ENCODE measurements at places on chromosomes 1 and 21.

DNA sequence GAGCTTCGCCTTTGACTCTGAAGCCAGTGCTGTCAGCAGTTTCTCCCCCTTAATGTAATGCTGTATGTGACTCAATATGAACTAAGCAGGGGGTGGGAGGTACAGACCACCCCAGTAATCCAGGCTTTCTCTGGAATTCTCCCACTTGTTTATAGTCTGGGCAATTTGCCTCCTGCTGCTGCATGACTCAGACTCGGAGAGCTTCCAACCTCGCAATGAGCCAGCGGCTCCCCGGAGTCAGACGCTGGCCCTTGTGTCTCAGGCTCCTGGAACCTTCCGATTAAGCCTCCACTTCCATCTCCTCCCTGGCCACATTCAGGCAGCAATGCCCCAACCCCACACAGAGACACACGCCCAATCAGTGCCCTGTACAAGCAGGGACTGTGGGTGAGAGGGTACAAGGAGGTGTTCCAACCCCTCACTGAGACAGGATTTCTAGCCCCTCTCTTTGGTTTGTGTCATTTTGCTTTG, 471.7 kb upstream of the VAMP3 start:
- no peak for DNase-seq

DNA sequence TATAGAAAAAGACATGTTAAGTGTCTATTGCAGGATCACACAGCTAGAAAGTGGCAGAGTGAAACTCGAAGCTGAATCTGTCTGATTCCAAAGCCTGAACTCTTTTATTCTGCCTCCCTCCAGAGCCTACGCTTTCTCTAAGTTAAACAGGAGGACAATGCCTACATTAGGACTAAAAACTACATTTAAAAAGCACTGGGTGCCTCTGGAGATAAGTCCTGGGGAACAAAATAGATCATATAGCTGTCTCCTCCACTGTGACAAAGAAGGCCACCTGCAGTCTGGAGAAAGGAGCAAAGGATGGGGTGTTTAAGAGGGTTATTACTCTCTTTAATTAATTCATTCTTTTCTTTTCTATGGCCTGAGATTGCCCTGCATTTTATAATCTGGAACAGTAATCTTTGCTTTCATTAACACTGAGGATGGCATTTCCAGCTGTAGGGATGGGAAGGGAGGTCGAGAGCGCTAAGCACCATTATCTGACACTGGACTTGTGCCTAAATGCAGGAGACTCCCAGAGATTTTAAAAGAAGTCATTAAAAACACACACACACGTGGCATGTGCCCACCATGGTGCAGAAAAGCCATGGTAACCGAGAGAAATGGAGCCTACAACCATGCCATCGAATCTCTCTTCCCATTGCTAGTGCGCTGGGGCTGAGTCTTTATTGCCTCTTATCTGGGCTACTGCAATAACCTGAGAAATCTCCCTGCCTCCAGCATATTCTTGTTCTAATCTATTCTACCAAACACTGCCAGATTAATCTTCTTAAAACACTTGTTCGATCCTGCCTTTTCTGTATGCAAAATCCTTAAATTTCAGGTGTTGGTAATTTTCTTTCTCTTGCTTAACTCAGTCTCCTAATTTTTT, 92.2 kb downstream of the PLXNA2 start:
- no peak for DNase-seq

GRCh38 chr1:115299266-115299665, 38.8 kb downstream of the NGF start:
- no peak for DNase-seq

DNA sequence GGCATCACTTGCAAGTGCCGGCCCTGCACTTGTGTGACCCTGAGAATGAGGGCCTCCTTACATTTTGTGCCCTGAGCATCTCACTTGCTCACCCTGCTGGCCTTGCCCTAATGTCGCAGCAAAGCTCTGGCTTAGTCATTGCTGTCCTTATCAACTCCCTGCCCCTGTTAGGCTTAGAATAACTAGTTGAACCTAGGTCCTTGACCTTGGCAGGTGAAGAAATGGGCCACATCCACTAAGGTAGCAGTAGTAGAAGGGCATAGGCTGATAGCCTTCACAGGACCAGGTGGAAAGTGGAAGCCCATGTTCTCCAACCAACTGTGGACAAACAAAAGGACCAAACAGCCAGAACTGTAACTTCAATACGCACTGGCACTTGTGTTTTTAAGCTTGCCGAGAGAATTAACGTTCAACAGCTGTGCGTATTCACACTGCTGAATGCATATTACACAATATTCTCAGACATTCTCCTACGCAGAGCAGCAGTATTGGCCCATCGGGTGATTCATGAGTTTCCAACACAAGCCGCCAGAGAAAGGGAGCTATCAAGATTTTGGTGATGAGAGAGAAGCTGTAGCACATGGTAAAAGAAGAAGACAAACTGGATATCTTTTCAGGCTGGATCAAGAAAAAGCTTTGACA, 27.7 kb upstream of the PTGFRN start:
- DNase-seq = no peak

DNA sequence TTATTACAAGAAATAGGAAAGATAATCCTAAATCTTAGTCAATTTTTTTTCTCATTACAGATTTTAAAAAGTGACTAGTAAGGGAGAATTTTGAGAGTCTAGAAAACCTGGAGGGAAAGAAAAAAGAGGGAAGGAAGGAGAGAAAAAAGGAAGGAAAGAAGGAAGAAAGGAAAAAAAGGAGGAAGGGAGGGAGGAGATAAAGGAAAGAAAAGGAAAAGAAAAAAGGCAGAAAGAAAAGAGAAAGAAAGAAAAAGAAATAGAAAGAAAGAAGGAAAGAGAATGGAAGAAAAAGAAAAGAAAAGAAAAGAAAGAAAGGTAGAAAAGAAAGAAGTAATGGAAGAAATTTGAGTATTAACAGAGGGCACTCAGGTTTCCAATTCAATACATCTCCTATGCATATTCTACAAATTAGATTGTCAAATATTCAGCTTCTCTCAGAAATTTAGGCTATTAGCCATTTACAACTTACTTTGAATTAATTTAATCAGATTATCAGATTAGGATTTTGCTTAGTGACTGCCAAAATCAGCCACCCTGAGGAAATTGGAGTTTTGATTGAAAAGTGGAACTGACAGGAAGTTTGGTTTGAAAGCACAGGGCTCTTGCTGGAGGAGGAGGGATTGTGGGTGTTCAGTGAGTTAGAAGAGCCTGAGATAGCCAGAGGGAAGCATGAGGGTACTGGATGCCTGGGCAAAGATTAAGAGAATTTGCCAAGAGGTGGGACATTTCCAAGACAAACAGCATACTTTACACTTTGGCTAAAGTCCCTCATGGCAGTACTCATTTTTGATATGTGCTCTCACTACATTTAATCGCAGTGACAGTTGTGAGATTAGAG, 677.8 kb downstream of the USP25 start:
- DNase-seq = no peak

DNA sequence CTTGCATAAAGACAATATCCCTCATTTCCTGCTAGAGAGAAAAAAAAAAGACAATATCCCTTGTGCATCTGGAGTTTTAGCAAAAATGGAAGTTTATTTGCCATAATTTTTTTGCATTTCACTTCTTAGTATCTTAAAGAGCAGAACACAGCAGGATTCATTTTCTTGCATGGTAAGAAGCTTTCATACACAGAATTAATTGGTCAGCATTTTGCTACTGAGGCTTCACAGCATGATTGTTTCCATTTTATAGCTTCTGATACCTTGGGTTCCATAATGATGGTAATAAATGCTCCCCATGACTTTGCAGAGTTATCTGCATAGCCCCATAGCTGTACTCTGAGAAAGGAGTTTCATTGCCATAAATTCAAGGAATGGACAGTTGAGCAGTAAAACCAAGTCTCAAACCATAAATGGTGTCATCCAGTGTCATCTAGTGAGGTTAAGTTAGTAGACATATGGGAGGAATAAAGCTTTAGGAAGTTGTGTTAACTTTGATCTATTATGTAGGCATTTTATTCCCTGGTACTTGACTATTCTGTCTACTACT, 88.8 kb upstream of the PLD5 start:
- no peak for DNase-seq

DNA sequence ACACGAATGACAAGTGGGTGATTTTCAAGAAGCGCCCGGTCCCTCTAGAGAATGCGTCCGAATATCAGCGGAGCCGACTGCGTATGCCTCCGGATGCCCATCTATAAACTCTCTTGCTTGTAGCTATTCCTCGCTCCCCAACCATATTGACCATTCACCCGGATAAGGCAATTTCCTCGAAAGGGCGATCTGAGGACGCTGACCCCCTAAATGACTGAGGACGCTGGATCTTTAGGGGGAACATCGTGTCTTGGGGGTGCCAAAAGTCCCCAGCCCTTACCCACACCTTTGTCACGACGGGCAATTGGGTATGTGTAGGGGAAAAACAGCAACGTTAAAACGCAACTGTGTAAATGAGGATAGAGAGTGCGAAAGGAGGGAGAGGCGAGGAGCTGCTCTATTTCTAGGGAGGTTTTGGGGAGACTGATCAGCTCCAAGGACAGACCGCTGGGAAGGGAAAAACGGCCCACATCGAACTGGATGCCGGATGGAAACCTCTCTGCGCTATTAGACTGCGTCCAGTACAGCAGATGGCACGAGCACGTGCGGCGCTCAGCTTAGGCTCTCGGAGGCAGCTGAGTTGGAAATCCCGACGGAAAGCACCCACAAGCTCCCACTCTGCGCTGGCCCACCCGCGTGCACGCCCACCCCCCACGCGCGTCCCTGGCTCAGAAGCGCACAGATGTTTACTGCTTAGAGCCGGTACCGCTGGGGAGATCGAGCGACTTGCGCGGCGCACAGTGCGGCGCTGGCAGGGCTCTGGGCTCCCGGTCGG, 2.9 kb upstream of the PRRX1 start:
- no peak for DNase-seq

DNA sequence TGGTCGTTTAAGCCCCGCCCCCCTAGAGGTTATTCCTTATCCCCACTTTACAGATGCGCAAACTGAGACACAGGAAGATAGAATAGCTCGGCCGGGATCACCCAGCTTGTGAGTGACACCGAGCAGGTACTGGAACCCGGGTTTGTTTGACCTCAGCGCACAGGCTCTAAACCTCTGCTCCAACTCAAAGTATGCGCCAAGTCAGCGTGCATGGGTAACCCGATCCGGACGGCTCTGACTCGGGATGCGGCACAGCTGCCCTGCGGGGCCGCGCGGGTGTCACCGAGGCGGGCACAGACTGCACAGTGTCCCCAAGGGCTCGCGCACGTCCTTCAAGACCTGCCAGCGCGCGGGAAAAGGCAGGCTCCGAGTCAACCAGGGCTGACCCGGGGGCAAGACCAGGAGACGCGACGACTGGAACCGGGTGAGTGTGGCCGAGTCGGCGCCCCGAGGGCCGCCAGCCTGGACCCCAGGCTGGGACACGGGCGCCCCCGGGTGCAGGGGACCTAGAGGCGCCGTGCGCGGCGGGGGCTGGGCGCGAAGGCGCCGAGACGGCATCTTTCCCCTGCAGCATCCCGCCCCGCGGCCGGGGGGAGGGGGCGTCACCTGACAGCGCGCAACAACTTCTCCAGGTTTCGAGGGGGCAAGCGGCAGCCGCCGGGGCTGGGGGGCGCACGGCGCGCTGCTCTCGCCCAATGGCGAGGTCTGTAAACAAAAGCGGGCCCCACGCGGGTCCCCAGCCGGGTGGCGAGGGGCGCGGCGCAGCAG, 101.9 kb upstream of the SOD1 start:
- peak; percentile 12 for DNase-seq

GRCh38 chr1:188782220-188782841, 1695.3 kb downstream of the BRINP3 start:
- no peak for DNase-seq

DNA sequence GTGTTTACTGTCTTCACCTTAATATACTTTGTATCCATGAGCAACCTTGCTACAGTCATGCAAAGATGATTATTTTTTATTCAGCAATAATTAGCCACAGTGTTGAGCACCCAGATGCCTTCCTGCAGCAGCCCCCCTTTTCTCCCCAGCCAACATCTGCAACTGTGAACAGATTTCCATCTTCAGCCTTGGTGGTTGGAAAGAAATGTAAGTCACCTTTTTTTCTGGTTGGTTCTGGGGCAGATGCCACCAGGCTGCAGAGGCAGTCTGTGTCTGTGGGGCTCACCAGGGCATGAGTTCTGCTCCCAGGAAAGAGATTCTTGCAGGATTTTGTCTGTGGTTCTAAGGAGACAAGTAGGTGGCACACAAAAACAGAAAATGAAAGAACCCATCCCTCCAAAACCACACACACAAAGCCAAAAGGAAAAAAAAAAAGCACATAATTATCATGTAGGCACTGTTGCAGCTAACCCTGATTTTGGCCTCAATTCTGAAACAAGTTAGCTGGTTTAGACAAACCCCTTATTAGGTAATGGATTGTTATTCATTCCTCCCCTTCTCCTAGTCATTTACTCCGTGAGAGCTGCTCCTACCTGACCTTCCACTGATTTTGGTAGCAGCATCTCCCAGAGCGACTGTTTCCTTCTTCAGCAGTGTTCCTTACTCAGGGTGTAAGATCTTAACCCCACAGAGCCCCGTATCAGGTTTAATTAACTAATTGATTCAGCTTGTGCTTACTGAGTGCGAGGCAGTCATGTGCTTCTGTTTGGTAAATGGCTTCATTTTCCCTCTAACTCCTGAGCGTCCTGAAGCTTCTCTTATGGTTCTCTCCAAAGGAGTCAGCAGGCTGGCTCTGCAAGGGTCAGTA, 36.5 kb downstream of the GALNT2 start:
- DNase-seq = no peak

GRCh38 chr1:226226601-226227000, 3.1 kb downstream of the MIXL1 start:
- DNase-seq = no peak

- DNase-seq = no peak
Observed at GRCh38 chr1:175885326-175885725, 141.9 kb upstream of the TNR start.

GRCh38 chr1:938088-938683, 14.5 kb downstream of the SAMD11 start:
- no peak for DNase-seq

- no peak for DNase-seq
Observed at GRCh38 chr1:57450981-57451380, 27.1 kb upstream of the DAB1 start.

DNA sequence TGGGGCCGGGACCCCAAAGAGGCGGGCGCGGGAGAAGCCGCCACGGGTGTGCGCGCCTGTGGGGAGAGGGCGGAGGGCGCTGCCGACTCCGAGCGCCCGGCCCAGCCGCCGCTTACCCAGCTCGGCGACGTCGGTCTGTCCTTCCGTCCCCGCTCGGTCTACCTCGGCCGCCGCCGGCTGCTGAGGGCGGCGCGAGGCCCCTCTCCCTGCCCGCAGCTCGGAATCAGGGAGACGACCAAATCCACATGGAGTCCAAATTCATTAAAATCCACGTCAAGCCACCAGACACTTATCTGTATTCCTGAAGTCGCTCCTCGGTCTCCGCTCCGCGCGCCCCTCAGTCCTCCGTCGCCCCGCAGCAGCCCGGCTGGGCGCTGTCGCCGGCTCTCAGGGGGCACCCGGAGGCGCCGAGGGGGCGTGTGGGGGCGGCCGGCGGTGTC, 637 bp downstream of the PLXNA2 start:
- no peak for DNase-seq

Measured in activated CD4-positive, alpha-beta T cell treated with anti-CD3 and anti-CD28 coated beads, Interleukin-2, amount 50 U/mL, for 1 hour (primary cell).